ENCODE measurements at places on chromosomes 2 and 18.

DNA sequence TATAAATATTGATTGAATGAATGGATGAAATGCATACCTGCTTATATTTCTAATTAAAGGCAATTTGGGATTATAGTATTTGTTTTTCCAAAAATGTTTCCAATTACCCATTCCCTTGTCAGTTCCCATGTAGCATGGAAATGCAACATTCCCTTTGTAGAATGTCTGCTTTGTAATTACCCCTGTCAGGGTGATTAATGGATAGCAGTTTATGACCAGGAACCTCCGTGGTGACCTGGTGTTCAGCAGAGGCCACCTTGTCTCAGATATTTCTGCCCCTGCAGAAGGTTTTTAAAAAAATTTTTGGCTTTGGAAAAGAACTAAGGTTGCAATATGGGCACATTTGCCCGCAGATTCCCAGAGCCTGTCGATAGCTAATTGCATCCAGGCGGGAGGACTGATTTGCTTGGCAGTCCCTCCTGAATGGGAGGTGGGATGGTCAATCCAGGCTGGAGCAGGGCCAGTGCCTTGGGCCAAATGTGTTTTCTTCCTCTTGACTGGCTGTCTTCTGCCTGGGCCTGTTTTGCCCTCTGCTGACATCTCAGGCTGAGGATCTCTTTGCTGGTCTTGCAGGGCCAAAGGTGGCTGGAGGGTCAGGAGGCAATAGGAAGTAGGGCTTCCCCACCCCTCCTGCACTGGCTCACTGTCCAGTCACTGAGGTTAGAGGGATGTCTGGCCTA, 82.1 kb downstream of the TMEM182 start:
- no peak for DNase-seq

DNA sequence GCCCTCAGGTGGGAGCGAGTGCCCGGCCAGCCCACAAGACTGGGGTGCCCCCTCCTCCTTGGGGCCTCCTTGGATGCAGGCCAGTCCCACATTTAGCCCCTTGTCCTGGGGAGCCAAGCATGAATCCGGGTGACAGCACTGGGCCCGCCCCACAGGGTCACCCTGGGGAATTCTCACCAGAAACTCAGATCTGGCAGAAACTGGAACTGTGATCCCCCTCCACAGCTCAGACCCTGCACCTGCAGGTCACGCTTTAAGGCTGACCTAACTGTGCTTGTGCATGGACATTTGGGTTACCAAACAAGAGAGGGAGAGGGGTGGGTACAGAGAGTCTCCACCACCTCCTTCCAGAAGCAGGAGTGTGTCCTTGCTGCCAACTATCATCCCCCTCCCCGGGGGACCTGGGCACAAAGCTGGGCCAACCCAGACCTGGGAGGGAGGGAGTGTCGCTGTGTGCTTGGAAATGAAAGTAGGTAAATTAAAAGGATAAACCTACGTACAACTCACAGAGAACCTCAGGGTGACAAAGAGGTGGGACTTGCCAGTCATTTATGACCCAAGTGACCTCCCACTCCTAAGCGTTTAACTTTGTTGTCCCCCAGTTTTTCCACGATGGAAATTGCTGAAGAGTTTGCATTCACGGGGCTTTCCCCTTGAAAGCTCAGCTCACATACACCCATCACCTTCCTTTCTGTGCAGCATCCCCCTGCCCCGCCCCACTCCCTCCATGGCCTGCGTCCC, 9.1 kb downstream of the ITM2C start:
- no peak for DNase-seq

- no peak for DNase-seq
These were observed 83.6 kb upstream of the MGAT5 start for GRCh38 chr2:134170294-134170693.

- no peak for DNase-seq
These were observed 4.5 kb downstream of the RTN4 start for GRCh38 chr2:55045780-55046179.

DNA sequence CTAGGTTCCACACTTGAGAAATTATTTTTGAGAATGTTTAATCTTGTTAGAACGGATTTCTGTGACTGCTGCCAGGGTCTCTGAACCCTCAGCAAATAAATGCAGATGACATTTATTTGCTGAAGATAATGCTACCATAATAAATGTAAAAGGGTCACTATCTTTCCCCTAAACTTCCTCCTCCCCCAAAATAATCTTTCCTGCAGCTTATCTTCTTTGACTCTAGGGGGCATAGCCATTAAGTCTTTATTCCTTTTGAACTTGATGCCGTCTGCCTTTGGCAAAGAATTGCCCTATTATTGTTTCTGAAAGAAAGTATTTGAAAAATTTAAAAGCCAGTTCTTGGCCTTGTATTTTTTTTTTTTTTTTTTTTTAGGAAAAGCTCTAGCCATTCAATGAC, 63.6 kb upstream of the ACSL3 start:
- DNase-seq, result no peak

- DNase-seq, result no peak
These were observed 89.5 kb downstream of the NCOA1 start for GRCh38 chr2:24580561-24580960.

DNA sequence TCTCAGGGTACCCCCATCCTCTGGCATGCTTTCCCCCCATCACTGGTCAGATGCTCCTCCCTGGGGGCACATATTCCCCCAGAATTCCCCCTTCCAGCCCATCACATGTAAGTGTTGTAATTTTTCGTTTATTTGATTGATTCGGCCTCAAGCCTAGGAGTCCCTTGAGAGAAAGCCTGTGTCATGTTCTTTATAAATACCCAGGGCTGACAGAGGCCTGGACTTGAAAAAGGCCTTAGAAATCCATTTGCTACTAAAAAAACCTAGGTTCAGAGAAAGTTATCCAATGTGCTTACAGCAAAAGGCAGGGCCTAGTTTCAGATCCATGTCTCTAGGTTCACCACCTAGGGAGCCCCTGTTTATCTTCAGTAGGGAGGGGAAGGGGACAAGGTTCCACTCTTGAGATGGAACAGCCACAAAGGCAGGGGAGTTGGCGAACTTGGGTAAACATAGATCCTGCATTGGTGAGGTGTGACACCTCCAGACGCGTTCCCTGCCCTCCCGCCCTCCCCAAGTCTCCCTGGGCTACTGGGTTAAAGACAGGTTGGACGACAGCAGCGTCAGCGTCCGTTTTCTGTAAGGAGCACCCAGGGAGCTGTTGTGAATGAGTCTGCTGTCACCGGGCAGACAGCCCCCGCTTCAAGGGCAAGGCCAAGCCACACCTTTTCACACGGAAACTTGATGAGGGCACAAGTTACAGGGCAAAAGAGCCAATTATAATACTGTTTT, 147.8 kb downstream of the EN1 start:
- no peak for DNase-seq

- peak; percentile 18 for DNase-seq
These were observed 27.2 kb upstream of the BBS5 start for GRCh38 chr2:169452080-169452479.

GRCh38 chr2:96414161-96414710, 78.7 kb downstream of the NCAPH start:
- DNase-seq, result no peak

DNA sequence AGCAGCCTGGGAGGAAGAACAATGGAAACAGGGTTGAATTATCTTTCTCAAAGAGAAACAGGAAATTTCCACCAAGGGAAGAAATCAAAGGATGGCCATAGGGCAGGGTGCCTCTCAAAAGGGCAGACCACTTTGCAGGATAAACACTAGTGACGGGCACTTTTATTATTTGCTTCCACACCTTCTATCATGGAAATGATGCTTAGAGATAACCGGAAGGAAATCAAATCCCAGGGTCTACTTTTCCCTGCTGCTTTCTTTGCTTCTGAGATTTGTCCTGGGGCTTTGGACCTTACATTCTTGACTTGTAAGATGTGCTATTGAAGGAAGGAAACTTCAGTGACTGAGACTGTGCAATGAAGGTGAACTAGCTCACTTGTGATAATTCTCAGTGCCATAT, 1.1 kb upstream of the SCN9A start:
- DNase-seq, result no peak

DNA sequence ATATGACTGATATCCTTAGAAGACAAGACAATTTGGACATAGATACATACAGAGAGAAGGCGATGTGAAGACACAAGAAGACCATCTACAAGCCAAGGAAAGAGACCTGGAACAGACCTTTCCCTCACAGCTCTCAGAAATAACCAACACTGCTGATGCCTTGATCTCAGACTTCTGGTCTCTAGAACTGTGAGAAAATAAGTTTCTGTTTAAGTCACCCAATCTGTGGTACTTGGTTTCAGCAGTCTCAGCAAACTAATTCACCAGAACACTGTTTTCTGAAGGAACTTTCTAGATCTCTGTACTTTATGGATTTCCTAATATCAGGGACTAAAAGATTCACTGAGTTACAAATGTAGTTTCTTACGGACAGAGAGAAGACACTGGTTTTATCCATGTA, 58.8 kb downstream of the NAB1 start:
- DNase-seq, result no peak

- DNase-seq, result no peak
These were observed 294.5 kb upstream of the FBXO11 start for GRCh38 chr2:48200620-48201293.
